D341Med (cell line): ENCODE measurements at places on chromosomes 1 and 21.

DNA sequence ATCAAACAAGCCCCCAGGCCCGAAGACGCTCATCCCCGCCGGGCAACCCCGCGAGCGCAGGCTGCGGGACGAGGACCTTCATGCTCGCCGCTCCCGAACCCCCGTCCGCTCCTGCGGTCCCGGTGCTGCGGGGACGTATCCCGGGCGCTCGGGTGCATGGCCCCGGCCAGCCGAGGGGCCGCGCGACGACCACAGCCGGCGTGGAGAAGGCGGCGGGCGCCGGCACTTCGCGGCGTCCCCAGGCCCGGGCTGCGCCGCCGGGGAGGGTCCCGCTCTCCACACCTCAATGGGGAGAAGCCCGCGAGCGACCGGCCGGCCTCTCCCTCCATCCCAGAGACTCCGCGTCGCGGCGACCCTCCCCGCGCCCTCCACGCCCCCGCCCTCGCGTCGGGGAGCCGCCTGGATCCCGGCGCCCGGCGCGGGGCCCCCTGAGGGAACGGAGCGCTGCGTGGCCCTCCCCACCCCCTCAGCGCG is 401 bp downstream of the ERRFI1 start:
- DNase-seq = no peak

DNA sequence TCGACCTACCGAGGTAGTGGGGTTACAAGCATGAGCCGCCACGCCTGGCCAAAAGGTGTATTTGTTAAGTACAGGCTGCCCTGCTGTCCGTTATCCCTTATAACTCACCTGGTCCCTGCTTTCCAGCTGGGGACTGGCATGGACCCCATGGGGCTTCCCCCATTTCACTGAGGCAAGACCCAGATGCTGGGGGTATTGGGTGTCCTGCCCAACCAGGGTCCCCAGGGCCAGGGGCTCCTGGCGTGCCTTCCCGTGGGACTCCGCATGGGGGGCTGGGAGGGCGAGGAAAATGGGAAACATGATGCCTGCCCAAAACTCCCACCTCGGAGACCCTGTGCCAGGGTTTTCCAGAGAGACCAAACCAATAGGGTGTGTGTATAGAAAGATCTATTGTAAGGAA is 64.4 kb downstream of the FAAP20 start:
- DNase-seq = no peak

GRCh38 chr1:233320023-233320422 is 7.5 kb upstream of the MAP3K21 start:
- no peak for DNase-seq

DNA sequence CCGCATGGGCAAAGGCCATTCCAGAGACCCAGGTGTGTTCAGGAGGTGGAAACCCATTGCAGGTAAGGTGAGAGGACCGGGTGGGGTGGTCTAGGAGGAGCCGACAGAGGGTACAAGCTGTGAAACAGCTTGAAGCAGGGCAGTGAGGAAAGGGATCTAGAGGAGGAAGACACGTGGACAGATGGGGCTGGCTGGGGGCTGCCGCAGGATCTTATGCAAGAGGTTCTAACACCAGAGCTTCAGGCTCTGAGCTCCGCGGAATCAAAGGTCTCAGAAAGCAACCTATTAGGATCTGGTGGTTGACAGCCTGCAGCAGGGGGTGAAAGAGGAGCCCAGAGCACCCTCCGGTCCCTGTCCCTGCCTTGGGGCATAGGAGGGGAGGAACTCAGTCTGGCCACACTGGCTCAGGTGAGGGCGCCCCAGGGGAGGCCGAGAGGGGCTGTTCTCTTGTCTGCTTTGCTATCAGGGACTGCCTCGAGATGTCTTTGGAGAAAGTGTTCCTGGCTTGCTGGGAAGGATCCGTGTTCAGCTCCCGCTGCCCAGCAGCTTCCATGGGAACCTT is 1.9 kb downstream of the TFF1 start:
- no peak for DNase-seq

DNA sequence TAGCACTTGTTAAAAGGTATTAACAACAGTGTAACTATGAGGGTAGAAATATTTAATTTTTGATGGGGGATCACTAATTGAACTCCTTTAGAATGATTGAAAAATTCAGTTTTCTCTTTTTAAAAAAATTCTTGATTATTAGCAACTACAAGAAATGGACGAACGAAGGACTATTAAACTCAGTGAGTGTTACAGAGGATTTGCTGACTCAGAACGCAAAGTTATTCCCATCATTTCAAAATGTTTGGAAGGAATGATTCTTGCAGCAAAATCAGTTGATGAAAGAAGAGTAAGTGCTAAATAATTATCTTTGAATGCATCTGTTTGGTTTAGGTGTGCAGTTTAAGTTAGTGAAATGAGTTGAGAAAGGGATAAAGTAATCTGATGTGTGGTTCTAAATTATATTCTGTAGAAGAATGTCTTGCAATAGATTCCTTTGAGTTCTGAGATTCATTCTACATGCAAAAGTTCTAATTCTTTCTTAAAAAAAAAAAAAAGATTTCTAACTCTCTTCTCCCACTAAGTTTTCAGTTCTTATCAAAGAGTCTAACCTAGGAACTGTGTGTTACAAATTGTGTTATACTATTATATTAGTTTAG is 85.0 kb downstream of the FNBP1L start:
- DNase-seq = no peak

DNA sequence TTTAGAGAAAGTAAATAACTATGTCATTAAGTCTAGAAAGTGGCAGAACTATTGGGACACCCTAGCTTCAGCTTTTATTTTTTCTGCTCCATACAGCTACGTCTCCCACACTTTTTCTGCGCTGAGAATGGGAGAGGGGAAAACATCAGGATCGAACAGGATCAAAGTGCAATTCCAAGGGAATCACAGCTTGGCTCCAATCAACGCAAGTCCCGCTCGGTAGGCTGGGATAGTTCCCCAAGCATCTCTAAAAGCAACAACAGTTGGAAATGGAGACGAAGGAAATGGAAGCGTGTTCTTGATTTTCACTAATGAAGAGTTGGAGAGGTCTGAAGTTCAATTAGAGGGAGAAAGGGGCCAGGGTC is 536 bp downstream of the HMGCL start:
- DNase-seq = no peak

DNA sequence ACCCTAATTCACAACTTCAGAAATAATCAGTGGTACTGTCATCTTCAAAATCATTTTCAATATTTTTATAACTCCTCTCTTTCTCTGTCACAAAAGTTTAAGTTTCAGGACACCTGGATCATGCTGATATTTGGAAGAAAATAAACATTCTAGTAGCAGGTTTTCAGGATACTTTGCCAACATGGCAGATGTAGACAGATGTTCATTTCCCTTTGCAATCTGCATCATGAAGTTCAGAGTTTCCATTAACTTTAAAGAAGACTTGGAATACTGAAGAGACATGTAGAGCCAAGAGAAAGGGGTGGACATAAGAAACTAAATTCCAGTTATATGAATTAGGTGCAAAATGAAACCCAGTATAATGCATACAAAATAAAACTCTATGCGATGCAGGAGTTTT is 218.1 kb downstream of the USH2A start:
- DNase-seq = no peak

DNA sequence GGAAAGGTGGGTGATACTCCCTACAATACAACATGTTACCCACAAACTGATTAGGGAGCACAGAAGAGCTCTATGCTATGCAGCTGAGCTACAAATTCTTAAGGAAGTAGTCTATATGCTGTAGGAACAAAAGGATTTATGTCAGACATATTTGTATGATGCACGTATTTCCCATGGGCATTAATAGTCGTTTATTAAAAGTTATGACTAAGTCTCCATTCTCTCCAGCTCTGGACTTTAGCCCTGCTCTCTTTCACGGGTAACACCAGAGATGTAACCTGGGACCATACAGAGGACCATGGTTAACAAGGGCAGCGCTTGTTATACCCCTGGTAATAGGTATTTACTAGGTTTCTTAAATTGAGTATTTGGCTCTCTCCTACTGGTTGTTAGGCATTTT is 168.2 kb upstream of the C1orf105 start:
- DNase-seq = no peak

- no peak for DNase-seq
Measured at GRCh38 chr1:57996400-57996799, 550.1 kb downstream of the OMA1 start.

GRCh38 chr21:45211661-45212060 is 76.0 kb downstream of the POFUT2 start:
- no peak for DNase-seq

- DNase-seq = peak; percentile 68
Measured at GRCh38 chr1:36446271-36446670, 4.0 kb downstream of the OSCP1 start.

DNA sequence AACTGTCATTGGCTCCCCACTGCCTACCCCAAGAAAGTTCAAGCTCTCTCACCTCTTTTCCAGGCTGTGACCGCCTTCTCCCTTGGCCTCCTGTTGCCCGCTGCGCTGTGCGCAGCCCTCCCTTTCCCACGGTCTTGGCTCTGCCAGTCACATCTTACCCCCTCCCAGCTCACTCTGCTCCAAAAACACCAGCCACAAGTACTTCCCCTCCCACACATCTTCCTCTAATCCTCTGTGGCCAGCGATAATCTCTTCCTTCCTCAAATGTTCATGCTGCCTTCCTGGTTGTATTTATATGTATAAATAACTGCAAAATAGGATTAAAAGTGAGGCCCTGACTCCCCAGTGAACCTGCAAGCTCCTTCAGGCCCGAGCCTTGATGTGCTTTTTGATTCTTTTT is 81.8 kb downstream of the AJAP1 start:
- DNase-seq = no peak

DNA sequence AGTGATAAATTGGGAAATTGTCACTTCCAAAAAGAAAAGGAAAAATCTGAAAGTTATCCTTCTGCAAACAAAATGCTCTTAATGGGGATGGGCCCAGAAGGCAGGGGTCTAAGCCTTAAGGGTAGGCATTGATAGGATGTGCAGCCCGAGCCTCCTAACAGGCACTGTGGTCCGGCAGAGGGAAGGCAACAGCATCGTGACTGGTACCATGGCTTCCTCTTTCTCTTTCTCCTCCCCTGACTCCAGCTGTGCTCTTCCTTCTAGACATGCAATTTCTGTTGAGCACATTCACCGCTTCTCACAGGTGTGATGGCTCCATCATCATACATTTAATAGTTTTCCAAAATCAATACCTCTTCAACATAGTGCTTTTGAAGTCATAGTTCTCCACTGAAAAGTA is 91.5 kb downstream of the SELENOF start:
- DNase-seq = no peak

DNA sequence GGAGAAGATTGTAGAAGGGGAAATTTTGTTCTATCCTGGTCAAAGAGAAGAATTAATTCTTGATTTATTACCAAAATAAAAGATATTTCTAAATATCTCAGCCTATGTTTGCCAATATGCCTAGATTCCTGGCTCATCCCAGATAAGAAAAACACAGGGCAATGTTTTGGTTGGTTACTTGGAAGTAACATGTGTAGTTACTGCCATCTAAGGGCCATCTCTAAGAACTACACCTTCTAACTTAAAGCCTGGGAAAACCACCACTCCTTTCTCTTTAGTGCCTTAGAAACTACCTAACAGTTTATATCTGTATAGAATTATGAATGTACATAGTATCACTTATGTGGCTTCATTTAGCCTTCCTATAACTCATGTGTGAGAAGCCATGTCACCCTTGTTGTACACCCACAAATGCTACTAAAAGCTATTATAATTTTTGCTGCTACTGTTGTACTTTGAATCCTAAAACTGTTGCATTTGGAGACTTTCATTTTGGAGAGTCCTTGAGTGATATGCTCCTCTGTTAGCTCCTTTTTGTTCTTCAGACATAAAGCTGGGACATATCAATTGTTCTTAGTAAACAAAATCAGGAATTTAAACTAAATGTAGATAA is 4.5 kb downstream of the AIM2 start:
- DNase-seq = peak; percentile 65

GRCh38 chr1:84303314-84303830 is 1.9 kb downstream of the SAMD13 start:
- DNase-seq = no peak

DNA sequence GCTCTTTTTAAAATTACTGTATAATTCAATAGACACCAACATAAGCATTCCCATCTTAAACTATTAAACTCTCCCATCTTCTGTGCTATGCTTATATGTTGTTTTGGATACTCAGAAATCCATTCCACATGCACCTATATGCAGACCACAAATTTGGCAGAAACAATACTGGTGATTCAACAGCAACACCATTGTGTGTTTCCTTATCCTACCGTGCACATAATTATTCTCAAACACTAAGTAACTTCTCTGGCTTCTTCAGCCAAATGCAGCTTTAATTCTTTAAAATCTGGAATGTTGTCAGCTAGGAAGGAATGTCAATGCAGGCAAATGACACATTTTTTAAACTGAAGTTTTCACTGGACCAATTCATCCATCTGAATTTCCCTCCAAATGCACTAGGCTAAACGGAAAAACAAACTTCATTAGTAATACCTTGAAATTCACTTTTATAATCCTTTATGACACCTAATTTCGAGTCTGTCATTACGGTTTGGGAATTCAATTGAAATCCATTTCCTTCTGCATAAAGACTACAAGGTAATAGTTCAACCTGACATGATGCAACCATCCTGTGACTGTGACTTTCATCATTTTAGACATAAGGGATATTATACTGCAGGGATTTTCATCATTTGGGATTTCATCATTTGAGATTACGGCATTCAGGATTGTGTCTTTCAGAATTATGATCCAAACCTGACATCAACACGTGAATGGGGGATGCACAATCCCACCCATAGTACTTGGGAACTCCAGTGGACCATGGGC is 308.5 kb downstream of the LTN1 start:
- no peak for DNase-seq

DNA sequence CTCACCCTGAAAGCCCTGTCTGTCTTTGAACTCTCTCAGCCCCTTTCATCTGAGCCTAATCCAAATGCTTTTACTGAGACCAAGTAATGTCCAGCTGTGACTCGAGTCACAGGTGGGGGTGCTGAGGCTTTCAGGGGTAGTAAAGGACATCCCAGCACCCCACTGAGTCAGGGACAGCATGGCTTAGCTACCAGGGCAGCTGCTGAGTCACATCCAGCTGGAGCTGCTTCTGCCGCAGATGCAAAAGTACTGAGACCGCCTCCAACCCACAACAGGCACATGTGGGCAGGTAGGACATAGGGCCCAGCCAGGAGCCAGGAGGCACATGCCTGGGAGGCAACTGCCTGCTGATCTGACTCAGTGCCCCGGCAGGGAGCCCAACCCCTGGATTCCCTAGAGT is 6.7 kb upstream of the VSIG8 start:
- DNase-seq = no peak

DNA sequence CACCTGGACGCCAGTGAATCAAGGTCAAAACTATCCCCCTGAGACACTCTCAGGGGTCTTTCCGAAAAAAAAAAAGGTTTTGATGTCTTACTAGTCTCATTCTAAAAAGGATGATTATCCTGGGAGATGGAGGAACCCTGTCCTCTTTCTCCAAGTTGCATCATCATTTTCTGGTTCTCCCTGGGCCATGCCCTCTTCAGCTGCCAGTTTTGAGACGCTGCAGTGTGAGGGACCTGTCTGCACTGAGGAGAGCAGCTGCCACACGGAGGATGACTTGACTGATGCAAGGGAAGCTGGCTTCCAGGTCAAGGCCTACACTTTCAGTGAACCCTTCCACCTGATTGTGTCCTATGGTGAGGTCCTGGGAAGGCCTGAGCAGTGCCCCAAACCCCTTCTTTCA is 3.5 kb downstream of the FCRLA start:
- DNase-seq = peak; percentile 6

- DNase-seq = no peak
Measured at GRCh38 chr1:62337706-62338631, 18.7 kb upstream of the KANK4 start.
